Stimulated activated CD4-positive, alpha-beta T cell treated with anti-CD3 and anti-CD28 coated beads, Interleukin-1b, Interleukin-23, amount 100 ng/mL, for 48 hours (primary cell): ENCODE measurements at places on chromosomes 3 and 15.

DNA sequence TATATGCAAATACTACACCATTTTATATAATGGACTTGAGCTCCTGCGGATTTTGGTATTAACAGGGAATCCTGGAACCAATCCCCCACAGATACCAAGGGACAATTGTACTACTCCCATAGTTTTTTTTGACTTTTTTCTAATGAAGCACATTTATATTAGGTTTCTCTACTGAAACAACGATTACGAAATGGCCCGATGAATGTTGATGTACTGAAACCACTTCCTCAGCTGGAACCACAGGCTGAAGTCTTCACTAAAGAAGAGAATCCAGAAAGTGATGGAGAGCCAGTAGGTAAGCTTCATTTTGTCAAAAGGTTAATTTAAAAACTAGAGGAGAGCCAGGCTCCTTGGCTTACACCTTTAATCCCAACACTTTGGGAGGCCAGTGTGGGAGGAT is 121.5 kb upstream of the LRRFIP2 start:
- DNase-seq = no peak

- DNase-seq = peak; percentile 46
Observed at GRCh38 chr15:85854345-85855097, 59.8 kb upstream of the KLHL25 start.

- no peak for DNase-seq
Observed at GRCh38 chr3:128468791-128469527, 2.3 kb upstream of the DNAJB8 start.

GRCh38 chr15:101410612-101411011 is 78.9 kb downstream of the PCSK6 start:
- DNase-seq = no peak

GRCh38 chr3:140467104-140467577 is 210.7 kb upstream of the TRIM42 start:
- peak; percentile 37 for DNase-seq

DNA sequence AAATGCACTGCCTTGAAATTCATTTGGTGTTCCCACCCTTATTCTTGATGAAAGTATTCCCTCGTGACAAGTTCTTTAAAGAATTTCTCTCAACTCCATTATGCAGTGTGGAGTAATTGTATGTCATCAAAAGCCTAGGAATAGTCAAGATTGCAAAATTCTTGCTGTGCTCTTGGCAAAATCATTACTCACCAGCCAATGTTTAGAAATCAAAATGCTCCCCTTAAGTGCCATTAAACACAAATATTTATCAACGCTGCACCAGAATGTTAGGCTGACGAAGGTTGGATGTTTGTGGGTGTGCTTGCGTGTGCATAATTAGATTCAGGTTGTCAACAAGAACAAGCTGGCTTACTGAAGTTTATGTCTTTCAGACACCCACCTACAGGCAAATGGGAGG is 40.5 kb downstream of the SST start:
- no peak for DNase-seq

DNA sequence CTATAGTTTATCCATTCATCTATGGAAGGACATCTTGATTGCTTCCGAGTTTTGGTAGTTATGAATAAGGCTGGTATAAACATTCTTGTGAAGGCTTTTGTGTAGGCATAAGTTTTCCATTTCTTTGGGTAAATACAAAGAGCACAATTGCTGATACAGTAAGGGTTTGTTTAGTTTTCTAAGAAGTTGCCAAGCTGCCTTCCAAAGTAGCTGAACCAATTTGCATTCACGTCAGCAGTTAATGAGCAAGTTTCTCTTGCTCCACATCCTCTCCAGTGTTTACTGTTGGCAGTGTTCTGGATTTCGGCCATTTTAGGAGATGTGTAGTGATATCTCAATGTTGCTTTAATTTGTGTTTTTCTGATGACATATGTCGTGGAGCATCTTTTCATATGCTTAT is 34.2 kb downstream of the GABRA5 start:
- no peak for DNase-seq

DNA sequence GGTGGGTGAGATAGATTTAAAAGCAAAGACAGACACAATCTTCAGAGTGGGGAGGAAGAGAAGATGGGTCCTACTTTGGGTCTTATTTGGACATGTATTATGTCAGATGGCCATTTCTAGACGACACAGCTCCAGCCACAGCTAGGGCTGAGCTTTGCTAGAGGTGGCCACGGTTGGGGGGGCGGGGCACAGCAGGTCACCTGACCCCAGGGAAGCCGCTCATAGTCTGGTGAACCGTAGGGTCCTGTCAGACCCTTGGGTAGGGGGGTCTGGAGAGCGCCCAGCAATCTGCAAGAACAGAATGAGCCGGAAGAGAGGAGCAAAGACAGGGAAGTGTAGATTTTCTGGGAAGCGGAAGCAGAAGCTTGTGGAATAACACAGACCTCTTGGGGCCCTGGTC is 6.6 kb downstream of the EPB42 start:
- no peak for DNase-seq

DNA sequence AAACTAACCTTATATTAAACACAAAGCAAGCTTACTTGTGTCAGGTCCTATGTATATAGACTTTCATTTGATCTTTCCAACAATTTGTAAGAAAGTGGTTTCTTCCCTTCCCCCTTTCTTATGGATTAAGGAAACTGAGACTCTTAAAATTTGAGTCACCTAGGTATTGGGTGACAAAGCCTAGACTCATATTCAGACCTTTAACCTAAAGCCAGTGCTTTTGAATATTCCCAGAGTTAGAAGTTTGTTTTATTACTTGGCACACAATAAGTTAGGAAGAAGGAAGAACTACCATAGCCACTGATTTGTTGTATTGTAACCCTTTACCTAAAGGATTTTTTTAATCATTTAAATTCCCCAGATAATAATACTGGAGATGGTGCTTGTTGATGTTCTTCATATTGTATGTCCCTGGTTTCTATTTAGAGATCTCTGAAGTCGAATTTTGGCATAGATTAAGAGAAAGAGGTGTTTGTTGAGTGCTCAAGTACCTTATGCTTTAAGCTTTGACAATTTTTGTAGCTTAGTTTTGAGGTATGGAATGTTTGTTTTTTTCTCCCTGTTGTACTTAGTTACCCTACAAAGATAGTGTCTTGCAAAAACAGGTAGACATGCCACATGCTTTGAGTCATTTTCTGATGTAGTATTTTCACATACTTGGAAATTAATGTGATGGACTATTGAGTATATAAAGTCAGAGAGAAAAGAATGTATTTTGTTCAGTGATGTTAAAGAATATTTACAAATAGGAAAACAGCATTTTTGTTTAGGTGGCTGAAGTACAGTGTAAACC is 11.2 kb downstream of the TSC22D2 start:
- DNase-seq = no peak

GRCh38 chr15:98805434-98806274 is 157.3 kb downstream of the IGF1R start:
- no peak for DNase-seq

DNA sequence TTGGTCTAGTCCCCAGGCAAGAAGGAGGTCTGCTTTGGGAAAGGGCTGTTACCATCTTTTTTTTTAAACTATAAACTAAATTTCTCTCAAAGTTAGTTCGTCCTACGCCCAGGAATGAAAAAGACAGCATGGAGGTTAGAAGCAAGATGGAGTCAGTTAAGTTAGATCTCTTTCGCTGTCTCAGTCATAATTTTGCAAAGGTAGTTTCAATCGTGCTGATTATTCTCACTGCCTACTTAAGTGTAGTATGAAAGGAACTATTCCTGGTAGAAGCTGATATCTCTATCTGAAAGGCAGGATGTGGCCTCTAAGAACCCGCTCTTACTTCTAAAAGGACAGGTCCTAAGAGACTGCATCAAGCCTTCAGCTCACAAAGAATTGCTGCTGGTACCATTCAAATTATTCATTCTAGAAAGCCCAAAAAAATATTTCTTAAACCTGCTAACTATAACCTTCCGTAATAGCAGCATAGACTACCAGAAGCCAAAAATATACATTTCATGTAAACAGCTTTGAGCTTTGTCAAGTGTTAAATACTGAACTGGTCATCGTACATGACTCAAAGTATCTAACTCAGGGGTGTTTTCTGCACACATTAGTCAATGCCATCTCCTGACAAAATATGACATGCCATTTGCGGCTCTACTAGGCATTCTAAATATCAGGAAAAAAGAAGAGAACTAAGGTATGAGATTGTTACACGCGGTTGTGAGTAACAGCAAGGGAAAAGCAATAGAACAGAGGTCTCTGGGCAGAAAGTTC is 96.0 kb upstream of the CCDC80 start:
- DNase-seq = no peak

- DNase-seq = no peak
Observed at GRCh38 chr3:31976302-31976701, 4.8 kb downstream of the OSBPL10 start.

DNA sequence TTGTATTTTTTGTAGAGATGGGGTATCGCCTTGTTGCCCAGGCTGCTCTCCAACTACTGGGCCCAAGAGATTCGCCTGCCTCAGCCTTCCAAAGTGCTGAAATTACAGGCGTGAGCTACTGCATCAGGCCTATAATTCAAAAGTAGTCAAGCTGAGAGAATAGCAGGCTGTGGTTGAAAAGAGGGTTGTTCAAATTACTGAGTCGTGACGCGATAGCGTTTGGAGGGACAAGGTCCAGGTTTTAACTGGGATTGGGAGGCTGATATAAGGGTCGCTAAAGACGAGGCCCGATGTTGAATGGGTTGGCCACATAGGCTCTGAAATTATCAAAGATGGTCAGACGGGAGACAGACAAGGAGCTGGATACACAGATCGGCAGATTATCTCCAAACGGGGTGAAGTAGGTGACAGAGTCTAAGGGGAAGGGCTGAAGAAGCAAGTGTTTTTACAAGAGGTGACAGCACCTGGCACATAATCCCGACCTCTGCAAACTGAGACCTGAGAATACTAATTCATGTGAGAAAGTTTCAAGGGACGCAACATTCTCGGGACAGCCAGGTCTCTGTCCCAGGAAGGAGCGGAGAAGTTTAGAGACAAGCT is 759 bp upstream of the ARID3B start:
- DNase-seq = no peak

- DNase-seq = no peak
Observed at GRCh38 chr3:84987706-84988504, 29.1 kb downstream of the CADM2 start.

GRCh38 chr15:96553931-96554330 is 223.4 kb downstream of the NR2F2 start:
- DNase-seq = no peak

DNA sequence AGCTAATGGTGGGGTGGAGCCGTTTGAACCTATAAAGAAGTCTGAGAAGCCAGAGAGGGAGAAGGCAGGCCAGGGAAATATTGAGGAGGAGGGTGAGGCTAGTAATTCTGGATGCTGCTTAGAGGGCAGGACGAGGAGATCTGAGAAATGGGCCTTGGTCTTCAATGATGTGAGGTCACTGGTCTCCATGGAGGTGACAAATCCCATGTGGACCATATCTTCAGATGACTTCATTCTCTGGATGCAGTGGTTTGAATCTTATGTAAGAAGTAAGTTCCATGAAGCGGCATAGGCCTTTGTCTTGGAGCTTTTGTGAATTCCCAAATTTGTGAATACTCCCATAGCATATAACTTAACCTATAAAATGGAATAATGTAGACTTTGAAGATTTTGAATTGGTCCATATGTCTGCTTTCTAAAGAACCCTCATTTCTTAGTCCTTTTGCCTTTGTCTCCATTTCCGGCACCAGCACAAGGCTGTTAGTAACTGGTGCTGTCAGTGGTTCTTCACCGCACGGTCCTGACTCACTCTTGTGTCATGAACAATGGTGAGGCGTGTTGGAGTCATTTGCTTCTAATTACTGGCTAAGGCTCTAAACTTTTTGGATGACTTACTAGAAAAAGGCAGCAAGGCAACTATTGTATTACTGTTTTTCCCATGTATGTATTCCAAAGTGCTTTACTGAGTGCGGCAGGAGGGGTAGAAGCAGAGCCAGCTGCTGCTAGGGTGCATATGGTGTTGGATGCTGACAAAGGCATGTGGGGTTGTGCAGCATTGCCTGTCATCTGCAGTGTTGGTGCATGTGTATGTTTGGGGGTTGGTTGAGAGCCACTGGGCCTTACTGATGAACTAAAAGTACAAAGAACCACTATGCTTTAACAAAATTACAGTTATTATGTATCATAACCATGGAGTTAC is 279.3 kb upstream of the C2CD4B start:
- DNase-seq = peak; percentile 18

- no peak for DNase-seq
Observed at GRCh38 chr3:55173504-55173903, 245.6 kb upstream of the LRTM1 start.

- DNase-seq = no peak
Observed at GRCh38 chr3:128100638-128101037, 23.0 kb downstream of the RUVBL1 start.

DNA sequence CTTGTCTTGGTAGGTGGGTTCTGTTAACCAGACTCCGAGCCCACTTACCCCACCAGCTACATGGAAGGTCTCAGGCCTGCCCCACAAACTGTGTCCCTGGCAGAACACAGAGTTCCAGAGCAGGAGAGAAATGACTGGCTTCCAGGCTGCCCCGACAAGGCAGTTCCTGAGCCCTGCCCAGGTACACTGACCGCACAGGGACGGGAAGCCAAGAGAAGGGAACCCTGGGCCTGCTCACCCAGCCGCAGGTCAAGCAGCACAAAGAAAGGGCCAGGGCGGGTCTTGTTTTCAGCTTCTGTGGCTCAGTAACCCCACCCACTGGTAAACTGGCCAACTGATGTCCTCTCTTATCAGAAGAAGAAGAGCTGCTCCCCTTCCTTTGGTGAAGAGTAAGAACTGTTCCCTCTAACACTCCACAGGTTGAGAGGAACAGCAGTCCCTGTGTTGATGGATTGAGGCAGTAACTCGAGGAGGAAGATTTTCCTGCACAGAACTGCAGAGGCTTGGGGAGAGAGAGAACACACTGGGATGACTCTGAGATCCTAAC is 68.4 kb downstream of the CRTC3 start:
- DNase-seq = no peak

DNA sequence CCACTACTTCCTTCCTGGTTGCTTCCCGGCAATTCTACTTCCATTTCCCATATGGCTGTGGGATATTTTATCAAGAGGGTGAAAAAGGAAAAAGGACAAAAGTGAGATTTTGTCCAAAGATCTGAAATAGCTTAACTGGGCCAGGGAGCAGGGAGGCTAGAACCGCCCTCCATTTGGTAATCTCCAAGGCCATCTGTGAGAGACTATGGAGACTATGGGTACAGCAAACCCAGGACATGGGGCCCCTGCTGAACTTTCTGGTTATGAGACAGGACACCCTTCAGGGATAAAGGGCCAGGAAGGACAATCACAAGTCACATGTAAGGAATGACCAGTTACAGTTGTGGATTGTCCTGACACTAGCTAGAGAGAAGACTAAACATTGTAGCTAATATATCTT is 24.3 kb downstream of the ZSCAN2 start:
- DNase-seq = no peak

- DNase-seq = no peak
Observed at GRCh38 chr3:8153800-8154199, 347.8 kb upstream of the LMCD1 start.

GRCh38 chr15:83282776-83283137 is 1.7 kb downstream of the BNC1 start:
- DNase-seq = no peak

DNA sequence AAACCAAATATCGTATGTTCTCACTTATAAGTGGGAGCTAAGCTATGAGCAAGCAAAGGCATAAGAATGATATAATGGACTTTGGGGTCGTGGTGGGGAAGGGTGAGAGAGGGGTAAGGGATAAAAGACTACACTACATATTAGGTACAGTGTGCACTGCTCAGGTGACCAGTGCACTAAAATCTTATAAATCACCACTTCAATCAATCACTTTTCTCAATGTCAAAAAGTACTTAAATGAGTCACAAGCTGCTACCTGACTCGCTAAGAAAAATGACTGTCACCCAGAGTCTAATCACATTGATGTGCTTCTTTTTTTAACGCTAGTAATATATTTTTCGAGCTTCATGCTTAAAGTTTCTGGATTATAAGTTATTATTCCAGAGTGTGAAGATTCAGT is 95.5 kb downstream of the CBLB start:
- no peak for DNase-seq
